ENCODE measurements at places on chromosomes 1 and 21. TPM values are rescaled to one million over a fixed set of nuclear protein-coding genes. Genes with fewer than 3 reads are reported as not detected.

NR1I3 gene
- total RNA-seq, result not detected

DNA sequence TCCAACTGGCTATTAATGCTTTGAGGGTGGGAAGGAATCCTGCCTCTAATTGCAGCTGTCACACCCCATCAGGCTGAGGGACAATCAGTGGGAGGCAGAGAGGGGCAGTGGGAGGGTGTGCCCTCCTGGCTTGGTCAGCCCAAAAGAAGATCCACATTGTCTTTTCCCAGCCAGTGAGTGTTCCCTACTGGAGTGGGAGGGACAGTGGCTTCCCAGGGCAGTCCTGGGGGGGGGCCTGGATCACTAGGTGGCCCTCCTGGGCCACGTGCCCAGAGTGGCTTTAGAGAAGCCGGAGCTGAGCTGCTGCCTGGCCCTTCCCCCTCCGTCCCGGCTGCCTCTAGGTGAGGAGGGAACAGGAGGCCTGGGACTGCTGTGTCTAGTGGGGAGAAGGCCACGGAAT is 14.0 kb downstream of the INKA2 start:
- DNase-seq, result no peak

DNA sequence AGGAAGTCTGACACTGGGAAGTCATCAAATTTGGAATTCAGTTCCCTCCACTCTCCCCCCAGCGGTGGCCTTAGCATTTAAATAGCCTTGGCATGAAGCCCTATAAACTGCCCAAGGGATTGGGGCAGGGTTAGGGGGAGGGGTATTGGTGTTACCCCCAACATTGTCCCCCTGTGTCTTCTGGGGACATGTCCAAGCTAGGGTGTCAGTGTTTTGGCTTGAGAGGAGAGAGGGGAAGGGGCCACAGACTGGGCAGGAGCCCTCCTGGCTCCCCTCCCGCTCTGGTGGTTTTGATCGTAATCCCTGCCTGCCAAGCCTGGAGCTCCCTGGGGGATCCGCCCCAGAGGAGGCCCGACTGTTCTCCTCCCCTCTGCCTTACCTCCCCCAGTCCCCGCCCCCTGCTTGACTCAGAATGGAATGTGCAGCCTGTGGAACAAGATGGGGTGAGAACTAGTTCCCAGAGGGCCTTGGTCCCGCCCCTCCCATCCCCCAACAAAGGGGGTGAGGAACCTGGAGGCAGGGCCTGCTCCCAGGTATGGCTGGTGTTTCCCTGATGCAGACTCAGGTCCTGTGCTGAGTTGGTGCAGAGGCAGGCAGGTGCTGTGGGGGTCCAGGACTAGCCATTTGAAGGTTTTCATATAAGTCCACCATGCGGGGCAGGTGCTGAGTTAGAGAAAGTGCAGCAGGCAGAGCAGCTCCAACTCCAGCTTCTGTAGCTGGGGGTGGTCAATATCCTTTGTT is 7.4 kb downstream of the SOX13 start:
- DNase-seq, result no peak

SLC22A15 gene
- total RNA-seq, result 0.84 TPM

- no peak for DNase-seq
These were observed 3.4 kb upstream of the ETS2 start for GRCh38 chr21:38802050-38803026.

DNA sequence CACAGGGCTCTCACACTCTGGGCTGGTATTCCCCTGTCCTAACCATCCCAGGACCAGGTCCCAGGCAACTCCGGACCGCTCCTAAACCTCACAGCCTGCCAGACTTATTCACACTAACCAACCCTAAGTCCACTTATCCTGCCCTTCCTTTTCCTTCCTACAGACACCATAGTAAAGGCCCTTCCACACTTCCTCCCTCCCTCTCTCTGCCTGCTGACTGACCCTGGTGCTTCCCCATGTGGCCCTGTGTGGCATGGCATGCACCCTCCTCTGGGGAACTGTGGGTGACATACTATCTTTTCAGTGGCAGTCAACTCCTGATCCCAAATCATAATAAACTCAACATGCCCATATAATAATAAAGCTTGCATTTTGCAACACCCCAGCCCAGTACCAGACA is 155.1 kb upstream of the DNAH14 start:
- DNase-seq, result no peak

MIS18A gene
- 9.7 TPM for total RNA-seq

SARS1 gene
- 173 TPM for total RNA-seq

- no peak for DNase-seq
These were observed 152.7 kb downstream of the CHRM3 start for GRCh38 chr1:239539051-239539450.

DNA sequence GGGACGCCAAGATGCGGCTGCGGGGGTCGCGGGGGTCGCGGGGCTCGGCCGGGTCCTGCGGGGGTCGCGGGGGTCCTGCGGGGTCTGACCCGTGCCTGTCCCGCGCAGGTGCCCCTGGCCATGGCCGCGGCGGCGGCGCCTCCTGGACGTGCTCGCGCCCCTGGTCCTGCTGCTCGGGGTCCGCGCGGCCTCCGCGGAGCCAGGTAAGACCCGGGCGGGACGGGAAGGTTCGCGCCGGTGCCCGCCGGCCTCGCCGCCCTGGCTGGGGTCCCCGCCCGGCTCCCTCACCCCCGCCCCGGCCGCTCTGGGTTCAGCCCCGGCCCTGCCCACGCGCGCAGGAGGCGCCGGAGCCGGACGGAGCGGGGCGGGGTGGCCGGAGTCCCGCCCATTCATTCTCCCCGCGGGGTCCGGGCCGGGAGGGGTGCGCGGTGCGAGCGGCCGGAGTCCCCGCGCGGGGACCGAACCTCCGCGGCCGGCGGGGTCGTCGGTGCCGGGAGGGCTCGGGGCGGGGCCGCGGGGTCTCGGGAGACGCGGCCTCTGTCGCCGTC is 380 bp downstream of the COL18A1 start:
- DNase-seq, result no peak

DNA sequence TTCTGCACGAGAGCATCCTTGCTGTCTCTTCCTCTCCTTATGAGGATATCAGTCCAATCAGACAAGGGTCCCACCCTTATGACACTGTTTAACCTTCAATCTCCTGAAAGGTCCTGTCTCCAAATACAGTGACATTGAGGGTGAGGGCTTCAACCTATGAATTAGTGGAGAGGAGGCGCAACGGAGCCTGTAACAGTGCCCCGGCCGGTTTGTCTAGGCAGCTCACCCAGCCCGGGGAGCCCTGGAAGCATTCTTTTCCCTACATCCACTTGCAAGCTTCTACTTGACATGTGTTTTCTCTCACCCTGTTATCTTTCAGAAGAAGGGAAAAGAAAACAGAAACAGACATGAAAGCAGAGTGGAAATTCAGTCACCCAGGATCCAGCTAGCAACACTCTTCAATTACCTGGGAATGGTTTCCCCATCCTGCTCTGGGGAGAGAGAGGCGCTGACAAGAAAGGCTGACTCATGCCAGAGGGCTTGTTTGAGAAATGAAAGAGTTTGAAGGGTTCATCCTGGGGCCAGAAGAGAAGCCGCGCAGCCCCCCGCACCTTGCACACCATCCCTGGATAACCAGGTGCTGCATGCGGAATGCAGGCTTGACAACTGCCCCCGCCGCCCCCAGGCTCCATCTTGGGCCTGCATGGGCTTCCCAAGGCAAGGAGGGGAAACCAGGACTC is 394.9 kb downstream of the NPHP4 start:
- DNase-seq, result no peak

TSPAN2 gene
- 2.1 TPM for total RNA-seq

- DNase-seq, result no peak
These were observed 11.8 kb downstream of the DPH5 start for GRCh38 chr1:101013776-101014175.

SPRR1B gene
- not detected for total RNA-seq

GRCh38 chr1:6157132-6157527 is 23.0 kb downstream of the CHD5 start:
- no peak for DNase-seq

DNA sequence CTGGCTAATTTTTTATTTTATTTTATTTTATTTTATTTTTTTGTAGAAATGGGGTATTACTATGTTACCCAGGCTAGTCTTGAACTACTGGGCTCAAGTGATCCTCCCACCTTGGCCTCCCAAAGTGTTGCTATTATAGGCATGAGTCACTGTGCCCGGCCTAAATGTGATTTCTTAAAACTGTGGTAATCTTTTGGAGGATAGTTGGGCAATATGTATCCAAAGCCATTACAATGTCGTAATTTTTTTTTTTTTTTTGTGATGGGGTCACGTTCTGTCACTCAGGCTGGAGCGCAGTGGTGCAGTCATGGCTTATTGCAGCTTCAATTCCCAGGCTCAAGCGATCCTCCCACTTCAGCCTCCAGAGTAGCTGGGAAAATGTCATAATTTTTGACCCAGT is 14.2 kb downstream of the ETV3L start:
- no peak for DNase-seq

DNA sequence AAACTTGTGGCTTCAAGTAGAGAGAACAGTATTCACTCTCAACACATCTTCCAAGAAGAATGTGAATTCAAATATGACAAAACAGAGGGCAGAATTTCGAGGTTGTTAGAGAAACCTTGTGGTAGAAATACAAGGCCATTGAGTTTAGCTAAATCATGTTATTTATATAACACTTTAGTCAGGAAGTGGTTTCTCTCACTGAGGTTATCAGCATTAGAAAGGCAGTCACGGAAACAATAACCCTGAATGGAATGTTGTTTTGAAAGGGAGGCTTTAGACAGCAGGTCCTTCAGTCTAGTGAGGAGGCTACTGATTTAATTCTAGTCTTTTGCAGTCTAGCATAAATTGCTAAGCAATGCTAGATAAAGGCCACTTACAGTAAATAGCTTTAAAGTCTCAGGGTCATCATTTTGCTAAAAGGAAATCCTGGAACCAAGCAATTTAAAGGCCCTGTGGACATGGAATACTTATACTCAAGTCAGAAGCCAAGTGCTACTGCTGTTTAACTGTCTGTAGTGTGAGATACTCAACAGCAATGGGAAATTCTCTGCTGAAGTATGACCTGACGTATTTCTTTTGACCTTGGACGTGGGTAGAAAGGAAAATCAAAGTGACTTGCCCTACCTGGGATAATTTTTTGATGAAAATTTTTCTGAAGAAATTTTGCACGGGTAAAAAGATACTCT is 89.0 kb upstream of the CHODL start:
- no peak for DNase-seq

Measured in T-cell (primary cell).